CD4-positive, alpha-beta T cell treated with Interleukin-10 for 1 hour (primary cell): ENCODE measurements at places on chromosomes 11 and 22.

DNA sequence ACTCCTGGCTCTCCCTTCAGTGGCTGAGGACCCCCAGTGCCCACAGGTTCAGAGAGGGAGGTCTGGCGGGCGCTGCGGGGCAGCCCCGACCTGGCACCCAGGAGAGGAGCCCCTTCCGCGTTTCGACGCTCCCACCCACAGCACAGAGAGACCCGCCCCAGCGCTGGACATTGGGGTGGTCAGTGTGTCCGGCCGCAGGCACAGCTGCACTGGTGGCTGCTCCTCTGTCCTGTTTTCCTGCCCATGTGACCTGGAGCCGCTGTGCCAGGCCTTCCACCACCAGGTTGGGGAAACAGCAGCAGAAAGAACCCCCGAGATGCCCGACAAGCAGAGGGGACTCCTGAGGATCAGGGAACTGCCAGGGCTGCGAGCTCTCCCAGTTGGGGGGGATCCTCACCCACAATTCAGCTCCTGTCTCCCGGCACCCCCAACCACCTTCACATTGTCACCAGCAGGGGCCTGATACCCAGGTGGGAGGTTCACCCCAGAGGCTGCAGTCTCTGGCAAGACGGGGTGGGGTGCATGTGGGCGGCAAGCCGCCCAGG is 13.6 kb downstream of the KRTAP5-5 start:
- no peak for DNase-seq

- peak; percentile 78 for DNase-seq
Observed at GRCh38 chr11:118240999-118241763, 11.0 kb downstream of the MPZL3 start.

GRCh38 chr22:31893460-31893859 is 50.9 kb upstream of the YWHAH start:
- no peak for DNase-seq

DNA sequence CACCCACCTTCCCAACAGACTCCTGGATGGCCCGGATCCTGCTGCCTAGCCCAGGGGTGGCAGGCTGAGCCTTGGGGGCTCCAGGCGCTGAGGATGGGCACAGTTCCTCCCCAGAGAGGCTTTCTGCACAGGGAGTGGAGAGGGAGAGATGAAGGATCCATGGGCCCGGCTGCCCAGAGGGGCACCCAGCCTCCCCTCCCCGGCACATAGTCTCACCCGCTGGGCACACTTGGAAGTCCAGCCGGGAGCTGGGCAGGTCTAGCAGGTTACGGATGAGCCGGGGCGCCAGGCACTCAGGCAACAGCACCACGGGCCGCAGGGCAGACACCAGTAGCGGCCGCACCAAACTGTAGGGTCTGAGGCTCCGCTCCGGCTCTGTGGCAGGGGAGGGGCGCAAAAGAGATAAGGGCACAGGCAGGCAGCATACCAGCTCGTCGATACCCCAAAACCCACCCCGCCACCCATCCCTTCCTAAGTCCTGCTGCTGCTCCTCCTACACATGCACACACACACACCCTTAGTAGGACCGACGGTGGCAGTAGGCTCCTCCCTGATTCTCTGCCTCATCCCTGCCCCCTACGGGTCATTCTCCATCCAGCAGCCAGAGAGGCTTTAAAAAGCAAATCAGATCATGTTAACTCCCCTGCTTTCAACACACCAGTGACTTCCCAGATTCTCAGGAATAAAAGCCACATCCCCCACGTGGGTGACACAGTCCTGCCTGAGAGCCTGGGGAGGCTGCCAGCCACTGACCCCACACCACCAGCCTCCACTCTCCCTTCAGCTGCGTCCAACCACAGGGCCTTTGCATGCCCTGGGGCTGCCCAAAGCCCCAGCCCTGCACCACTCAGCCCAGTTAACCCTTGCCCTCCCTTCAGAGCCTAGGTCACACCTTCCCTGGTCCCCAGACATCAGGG is 6.5 kb upstream of the MFNG start:
- DNase-seq, result peak; percentile 70

DNA sequence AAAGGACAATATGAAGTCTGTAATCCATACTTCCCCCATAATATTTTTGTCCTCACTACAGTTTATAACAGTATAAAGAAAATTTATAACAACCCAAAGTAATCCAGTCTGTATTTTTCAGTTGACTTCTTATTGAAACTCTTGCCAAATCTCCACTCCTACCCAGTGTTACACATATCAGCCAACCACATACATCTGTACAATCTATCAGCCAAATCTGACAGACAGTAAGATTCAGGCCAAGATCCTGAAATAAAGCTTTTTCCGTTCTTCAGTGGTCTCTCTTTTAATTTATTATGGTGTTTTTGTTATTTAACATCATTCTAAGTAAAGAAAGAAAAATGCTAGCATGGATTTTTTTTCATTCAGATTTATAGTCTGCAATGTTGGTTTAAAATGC is 2370.9 kb upstream of the RAG2 start:
- no peak for DNase-seq

GRCh38 chr11:126525216-126525615 is 169.7 kb downstream of the ST3GAL4 start:
- DNase-seq, result no peak

- DNase-seq, result peak; percentile 12
Observed at GRCh38 chr11:11416502-11416901, 63.5 kb upstream of the CSNK2A3 start.

DNA sequence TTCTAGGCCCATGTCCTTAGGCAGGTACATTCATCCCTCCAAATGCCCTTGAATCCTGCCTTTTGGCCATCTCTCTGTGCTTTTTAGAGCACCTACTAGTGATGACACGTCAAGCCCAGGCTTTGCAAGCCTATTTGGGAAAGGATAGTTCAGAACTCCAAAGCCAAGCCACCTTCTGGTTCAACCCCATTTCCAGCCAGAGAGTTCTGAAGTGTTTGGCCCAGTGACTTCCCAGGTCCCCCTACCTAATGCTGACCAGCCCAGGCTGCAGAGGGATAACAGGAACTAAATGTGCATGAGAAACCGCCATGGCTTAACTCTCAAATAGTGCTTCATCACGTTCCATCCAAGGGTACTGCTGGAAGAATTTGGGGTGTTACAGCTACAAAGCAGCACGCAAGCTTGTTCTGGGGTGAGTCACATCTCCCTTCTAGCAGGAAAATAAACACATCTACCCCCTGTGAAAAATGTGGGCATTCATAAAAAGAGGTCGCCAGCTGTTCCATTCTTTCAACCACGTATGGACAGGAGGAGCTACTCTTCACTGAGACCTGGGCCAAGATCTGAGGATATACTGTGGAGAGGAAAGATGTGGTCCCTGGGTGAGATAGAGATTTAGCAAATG is 2.0 kb upstream of the FXYD6 start:
- no peak for DNase-seq

DNA sequence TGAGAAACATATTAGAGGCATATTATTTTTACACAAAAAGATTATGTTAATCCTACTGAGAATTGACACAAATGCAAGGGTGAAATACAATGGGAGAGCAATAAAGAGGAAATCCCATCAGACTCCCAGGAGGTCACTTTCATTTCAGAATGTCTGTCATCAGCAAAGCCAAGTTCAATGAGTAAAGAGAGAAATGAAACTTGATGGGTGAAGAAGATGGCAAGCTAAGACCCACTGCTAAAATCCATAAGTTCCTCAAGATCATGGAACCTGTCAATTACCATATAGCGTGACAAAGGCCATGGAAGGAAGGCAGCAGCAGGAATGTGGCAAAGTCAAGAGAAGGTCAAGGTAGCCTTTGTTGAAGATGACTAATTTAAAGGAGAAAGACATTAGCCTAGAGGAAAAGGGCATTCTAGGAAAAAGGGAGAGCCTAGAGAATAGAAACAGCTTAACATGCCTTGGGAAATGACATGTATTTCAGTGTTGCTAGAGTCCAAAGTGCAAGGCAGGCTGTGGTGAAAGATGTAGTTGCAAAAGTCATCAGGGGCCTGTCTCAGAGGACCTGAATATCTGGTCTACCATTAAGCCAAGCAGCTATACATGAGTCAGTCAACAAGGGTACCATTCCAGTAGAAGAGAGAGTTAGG is 43.1 kb downstream of the FAM168A start:
- DNase-seq, result no peak

GRCh38 chr11:130088919-130089673 is 19.4 kb downstream of the APLP2 start:
- no peak for DNase-seq

DNA sequence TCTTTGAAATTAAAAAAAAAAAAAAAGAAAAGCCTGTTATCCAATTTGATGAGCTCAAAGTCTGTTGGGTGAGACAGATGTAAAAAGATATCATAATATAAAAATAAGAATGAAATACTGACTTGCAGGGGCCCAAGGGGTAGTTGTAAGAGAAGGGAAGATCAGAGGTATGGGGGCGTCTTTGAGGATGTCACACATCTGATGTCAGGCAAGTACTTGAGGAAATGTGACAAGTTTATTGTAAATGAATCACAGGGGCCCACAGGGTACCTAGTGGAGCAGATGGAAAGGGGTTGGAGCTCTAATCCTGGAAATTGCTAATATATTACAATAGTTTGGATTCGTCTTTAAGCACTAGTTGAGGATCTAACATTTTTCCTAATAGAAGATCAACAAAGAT is 131.6 kb downstream of the MAML2 start:
- DNase-seq, result peak; percentile 57

GRCh38 chr11:111878385-111878848 is 548 bp downstream of the FDXACB1 start:
- no peak for DNase-seq

- DNase-seq, result peak; percentile 91
Observed at GRCh38 chr22:37807410-37808293, at the start of gene GCAT. TSS of gene GCAT (plus strand) at chr22:37807934. CDS start at chr22:37807968, 34 bp downstream.

DNA sequence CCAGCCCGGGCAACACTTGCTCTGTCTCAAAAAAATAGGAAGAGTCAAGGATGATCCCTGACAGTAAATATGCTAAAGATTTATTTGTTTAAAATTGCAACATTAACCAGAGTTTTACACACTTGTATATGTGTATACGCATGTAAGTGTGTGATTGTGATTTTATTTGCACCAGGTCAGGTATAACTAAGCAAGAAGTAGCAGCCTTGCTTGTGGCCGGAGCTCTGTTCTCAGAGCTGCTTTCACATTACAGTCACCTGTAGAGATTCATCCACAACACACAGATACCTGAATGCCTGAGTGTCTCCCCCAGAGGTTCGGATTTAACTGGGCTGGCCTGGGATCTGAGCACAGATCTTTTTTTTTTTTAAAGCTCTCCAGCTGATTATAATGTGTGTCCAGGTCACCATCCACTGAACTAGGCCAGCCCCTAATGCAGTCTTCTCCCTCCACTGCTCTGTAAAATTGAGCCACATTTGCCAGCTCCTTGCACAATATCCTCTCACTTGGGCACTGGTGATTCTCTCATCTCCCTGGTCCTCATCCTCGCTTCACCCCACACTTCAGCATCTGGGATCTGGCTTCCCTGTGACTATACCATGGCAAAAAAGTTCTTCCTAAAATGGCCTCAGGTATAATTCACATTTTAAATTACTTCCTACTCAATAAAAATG is 48.3 kb downstream of the LIF start:
- DNase-seq, result no peak

DNA sequence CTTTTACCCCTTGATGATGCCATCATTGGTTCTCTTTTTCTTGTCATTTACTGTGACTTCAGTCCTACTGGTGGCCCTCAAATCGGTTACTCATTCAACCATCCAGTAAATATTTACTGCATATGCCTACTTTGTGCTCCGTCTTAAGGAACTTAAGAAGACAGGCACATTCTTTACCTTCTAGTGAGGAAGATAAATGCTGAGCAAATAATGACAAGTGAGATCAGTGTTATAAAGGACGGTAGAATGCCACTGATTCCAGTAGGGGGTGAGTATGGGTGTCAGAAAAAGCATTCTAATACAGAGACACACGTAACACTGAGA is 1.6 kb downstream of the ANKRD42 start:
- DNase-seq, result no peak

GRCh38 chr22:20024225-20024624 is 3.3 kb downstream of the TANGO2 start:
- DNase-seq, result no peak

DNA sequence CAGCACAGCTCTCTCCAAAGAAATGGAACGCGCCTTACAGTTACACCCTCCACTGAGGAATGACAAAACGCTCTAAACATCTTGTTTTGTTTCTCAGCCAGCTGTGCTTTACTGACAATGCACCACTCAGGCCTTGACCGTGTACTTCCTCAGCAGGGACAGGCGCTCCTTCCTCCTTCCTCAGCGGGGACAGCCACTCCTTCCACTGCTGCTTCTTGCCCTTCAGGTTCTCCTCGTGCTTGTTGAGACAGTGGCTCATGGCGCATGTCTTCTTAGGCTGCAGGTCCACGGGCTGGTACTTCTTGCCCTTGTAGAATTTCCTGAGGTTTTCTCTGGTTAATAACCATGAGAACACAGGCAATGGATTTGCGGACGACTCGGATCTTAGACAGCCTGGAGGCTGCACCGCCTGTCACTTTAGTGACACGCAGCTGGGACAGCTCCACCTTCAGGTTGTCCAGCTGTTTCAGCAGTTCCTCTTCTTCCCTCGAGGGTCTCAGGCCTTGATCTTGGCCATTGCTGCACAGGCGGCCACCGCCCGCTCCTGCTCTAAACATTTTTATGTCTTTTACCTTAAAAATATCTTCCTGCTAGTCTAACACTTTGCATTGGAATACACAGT is 613.8 kb downstream of the BRD1 start:
- DNase-seq, result no peak

DNA sequence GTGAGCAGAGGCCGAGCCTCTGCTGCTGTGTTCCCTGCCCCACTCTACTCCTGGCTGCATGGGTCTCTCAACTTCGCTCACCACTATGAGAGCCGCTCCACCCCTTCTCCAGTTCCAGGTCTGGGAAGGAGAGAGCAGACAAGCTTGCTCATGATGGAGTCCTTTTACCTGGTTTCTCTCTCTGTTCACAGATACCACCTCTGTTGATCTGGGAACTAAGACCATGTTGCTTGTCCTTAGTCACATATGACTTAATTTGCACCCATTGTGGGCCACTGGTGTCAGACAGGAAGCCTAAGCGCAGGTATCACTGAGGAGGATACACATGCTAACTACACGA is 26.8 kb downstream of the MCM5 start:
- DNase-seq, result no peak

GRCh38 chr11:10490398-10491241 is 35.6 kb downstream of the AMPD3 start:
- DNase-seq, result no peak

DNA sequence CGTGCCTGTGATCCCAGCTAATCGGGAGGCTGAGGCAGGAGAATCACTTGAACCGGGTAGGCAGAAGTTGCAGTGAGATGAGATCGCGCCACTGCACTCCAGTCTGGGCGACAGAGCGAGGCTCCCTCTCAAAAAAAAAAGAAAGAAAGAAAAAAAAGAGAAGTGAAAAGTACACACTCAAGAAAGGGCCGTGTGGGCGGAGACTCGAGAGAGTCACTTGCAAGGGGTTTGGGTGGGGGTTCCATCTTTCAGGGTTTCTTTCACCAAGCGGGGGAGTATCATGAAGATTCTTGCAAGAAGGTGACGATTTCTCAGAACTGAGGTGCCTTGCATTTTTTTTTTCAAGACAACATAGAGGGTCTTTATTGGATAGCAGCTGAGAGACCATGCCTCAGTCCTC is 4.0 kb upstream of the IFITM5 start:
- no peak for DNase-seq

GRCh38 chr11:6604081-6604626 is 580 bp downstream of the ILK start:
- DNase-seq, result peak; percentile 72

GRCh38 chr22:26215736-26216135 is 46.5 kb downstream of the SEZ6L start:
- DNase-seq, result no peak

GRCh38 chr11:43922295-43922648 is 20.2 kb upstream of the C11orf96 start:
- no peak for DNase-seq

GRCh38 chr22:49724893-49725489 is 102.7 kb downstream of the BRD1 start:
- DNase-seq, result peak; percentile 69

GRCh38 chr11:17385926-17386325 is 2.5 kb downstream of the KCNJ11 start:
- no peak for DNase-seq
